Glomerular endothelial cell (primary cell): ENCODE measurements at places on chromosomes 7 and 10. TPM values are rescaled to one million over a fixed set of nuclear protein-coding genes. Genes with fewer than 3 reads are reported as not detected.
A peak's percentile ranks its signal among the peaks of the same experiment; 100 is the strongest.

Gene CPVL
- 2.1 and 6.3 TPM in 2 replicates for total RNA-seq

Gene TAS2R41
- not detected in 2 replicates for total RNA-seq

Gene CRHR2
- total RNA-seq: not detected in 2 replicates

Gene NAT16
- not detected in 2 replicates for total RNA-seq

Gene EPHB4
- 157 and 191 TPM in 2 replicates for total RNA-seq

Gene THNSL1
- total RNA-seq: 1.1 and 1.8 TPM in 2 replicates

Gene LIPJ
- not detected in 2 replicates for total RNA-seq

Gene PILRA
- total RNA-seq: 2.5 TPM in 1 of 2 replicates, not detected in the other

Gene ANXA8
- 0.12 TPM in 1 of 2 replicates, not detected in the other for total RNA-seq

Gene UCN3
- not detected in 2 replicates for total RNA-seq

Gene ZNF117
- 13.6 and 20.4 TPM in 2 replicates for total RNA-seq

DNA sequence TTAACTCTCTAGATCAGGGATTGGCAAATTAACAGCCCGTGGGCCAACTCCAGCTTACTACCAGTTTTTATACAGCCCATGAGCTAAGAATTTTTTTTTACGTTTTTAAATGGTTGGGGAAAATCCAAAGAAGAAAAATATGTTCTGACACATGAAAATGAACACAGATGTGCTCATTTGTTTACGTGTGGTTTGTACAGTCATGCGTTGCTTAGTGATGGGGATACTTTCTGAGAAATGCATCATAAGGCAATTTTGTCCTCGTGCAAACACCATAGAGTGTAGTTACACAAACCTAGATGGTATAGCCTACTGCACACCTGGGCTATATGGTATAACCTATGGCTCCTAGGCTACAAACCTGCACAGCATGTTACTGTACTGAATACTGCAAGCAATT is 8.3 kb upstream of the SMKR1 start:
- no peak for DNase-seq

- no peak for DNase-seq
Observed at GRCh38 chr7:91314591-91315323, 50.5 kb downstream of the FZD1 start.

GRCh38 chr7:21507627-21508343 is 35.1 kb upstream of the DNAH11 start:
- peak; percentile 27 for DNase-seq

DNA sequence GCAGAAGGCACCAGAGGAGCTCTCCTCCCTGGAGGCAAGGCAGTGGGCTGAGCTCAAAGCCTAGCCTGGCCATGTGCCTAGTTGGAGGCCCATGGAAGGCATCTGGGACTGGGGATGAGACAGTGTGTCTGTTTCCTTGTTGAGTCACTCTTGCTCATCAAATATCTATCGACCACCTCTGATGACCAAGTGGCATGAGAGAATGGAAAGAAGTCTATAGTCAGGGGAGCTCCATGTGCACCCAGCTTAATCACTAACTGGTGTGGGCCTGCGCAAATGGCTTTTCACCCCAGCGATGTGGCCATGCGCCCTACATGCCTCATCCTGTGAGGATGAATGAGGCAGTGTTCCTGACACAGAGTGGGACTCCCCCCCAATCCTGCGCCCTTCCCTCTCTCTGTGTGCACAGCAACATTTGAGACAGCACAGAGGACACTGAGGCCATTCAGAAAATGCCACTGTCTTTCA is 229.9 kb downstream of the RPS24 start:
- no peak for DNase-seq

DNA sequence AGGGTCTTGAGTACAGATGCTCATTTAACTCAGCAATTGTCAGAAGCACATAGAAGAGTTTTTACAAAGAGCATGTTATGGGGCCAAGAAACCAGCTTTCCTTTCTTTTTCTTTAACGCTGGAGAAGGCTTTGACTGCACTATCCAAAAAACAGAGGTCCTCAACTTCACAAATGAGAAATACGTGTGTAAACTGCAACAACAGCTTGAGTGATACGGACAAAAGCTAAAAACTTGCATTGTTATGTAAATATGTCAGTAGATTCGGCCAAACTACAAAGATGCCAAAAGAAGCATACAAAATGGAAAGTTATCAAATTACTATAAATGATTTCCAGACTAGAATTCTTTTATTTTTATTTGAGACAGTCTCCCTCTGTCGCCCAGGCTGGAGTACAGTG is 62.4 kb upstream of the C10orf90 start:
- no peak for DNase-seq

GRCh38 chr7:51013861-51014511 is 231.3 kb upstream of the GRB10 start:
- DNase-seq: no peak

GRCh38 chr10:23525406-23525805 is 86.5 kb downstream of the OTUD1 start:
- peak; percentile 9 for DNase-seq

GRCh38 chr10:55495555-55495954 is 694.5 kb upstream of the PCDH15 start:
- no peak for DNase-seq

GRCh38 chr7:99505324-99505662 is 831 bp downstream of the ZKSCAN5 start:
- DNase-seq: no peak

- no peak for DNase-seq
Observed at GRCh38 chr10:109968953-109969759, 38.6 kb upstream of the ADD3 start.

DNA sequence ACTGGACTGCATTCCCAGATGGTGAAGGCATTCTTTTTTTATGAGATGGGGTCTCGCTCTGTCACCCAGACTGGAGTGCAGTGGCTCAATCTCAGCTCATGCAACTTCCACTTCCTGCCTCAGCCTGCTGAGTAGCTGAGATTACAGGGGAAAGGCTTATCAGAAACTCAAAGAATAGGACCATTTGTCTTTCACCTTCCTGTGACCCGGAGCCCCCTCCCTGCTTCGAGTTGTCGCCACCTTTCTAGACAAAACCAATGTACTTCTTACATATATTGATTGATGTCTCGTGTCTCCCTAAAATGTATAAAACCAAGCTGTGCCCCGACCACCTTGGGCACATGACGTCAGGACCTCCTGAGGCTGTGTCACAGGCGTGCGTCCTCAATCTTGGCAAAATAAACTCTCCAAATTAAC is 1.8 kb upstream of the METTL27 start:
- DNase-seq: no peak

- DNase-seq: no peak
Observed at GRCh38 chr10:20334559-20334958, 518.3 kb downstream of the PLXDC2 start.

DNA sequence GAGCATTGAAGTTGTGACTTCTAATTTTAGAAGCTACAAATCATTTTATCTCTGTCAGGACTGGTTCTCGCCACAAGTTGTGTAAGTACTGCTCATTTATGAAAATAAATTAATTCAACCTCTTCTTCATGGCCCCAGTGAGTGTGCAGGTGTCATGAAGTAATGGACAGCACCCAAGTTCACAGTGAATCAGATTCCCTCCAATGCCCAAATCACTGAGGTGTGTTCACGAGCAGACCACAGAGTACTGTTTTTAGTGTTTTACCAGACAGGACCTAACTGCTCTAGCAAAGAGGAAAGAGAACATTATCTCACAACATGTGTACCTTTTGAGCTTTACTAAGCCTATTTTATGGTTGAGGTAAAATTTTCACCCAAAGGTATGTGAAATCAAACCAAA is 980.0 kb downstream of the CNTNAP2 start:
- DNase-seq: no peak

- no peak for DNase-seq
Observed at GRCh38 chr10:88194041-88194887, 330.8 kb downstream of the PTEN start.

GRCh38 chr10:35626971-35627507 is 15.1 kb downstream of the FZD8 start:
- no peak for DNase-seq

DNA sequence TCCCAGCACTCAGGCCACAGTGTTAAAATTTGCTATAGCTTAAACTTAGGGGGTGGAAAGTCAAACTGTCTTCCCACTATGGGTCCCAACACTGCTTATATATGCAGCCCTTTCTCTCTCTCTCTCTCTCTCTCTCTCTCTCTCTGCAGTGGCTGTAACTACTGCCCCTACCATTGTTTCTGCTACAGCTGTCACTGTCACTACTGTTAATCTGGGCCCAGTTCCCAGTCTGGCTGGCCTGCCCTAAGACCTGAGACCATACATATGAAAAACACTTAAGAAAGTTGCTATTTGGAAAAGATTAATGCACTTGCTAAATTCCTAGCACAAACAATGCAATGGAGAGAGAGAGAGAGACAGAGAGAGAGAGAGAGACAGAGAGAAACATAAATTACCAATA is 78.6 kb downstream of the THSD7A start:
- no peak for DNase-seq

- DNase-seq: no peak
Observed at GRCh38 chr7:115971506-115971905, 59.1 kb downstream of the TFEC start.

DNA sequence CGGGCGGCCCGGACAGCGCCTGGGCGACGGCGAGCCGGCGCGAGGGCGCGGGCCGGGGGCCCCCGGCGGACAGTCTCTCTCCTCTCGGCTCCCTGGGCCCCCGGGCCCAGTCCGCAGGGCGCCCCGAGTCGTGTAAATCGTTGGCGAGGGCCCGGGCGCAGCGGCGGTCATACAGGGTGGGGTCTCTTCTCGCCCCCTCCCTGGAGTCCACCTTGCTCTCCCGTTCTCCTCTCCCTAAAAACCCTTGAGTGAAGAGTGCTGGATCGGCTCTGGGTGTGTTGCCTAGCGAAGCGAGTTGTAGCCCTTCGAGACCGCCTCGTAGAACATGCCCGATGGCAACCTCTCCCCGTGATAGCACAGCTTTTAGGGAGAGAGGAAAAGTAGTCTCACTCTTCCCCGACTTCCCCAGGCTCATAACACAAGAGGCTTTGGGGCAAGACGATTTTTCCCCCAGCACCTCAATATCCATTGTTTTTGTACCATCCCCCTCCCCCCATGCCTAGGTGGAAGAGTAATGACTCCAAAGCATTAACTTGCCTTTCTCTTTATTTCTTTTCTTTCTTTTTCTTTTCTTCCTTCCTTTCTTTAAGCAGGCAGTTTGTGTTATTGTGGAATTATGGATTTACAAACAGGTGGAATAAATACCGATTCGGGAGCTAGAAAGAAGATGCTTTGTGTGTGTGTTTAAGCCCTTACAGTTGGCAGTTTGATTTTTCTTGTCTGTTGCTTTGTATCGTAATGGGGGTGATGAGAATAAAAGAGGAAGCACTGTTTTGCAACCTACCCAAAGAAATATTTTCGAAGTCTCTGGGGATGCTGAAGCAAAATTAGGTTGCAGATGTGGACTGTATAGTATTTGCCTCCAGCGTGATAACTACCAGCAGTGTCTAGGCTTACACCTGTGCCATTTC is 822 bp downstream of the SHOC2 start:
- DNase-seq: no peak

- DNase-seq: no peak
Observed at GRCh38 chr7:101911800-101912715, 94.6 kb downstream of the CUX1 start.

GRCh38 chr10:99558708-99559107 is 26.0 kb downstream of the NKX2-3 start:
- no peak for DNase-seq

GRCh38 chr10:30072068-30072467 is 12.7 kb upstream of the JCAD start:
- no peak for DNase-seq

GRCh38 chr10:51297438-51297837 is 223.2 kb downstream of the PRKG1 start:
- DNase-seq: no peak

- no peak for DNase-seq
Observed at GRCh38 chr7:66043681-66044497, 31.7 kb upstream of the ASL start.

DNA sequence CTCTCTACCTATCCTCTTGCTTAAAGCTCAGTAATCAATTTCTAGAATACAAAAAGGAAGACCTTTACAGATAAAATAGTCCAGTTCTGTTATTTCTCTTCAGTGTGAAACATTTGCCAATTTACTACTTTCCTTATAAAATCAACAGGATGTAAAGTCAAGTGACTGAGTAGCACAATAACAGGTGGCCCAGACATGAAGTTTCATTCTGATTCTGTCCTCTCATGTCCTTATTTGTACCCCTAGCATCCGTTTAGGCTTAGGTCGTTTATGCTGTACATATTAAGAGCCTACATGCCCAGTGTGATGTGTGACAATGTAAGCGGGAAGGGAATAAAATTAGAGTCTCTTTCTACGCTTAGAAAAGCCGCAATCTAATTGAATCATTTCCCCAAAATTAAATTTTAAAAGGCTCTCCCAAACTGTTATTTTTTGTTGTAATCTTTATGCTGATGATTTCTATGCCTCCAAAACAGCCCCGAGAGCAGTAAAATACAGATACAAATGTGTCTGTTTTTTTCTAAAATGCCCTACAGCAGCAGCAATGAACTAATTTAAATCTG is 29.1 kb downstream of the EPC1 start:
- DNase-seq: no peak

DNA sequence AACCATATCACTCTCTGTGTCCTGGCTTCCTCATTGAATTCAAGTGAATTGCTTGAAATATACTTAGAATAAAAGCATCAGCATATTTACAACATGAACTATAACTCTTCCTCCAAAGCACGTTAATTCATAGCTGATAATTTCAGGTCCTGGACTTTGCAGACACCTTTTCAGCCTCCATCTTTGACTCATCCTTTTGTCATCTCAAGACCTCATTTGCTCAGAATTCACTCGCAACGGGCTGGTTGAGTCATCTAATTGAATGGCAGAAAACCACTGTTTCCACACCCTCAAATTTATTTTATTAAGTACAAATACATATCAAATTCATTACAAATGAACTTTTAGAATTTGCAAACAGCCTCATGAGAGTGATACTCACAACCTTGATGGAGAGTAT is 545.7 kb downstream of the GATA3 start:
- DNase-seq: no peak

GRCh38 chr10:96556003-96556402 is 30.8 kb downstream of the TM9SF3 start:
- DNase-seq: no peak

DNA sequence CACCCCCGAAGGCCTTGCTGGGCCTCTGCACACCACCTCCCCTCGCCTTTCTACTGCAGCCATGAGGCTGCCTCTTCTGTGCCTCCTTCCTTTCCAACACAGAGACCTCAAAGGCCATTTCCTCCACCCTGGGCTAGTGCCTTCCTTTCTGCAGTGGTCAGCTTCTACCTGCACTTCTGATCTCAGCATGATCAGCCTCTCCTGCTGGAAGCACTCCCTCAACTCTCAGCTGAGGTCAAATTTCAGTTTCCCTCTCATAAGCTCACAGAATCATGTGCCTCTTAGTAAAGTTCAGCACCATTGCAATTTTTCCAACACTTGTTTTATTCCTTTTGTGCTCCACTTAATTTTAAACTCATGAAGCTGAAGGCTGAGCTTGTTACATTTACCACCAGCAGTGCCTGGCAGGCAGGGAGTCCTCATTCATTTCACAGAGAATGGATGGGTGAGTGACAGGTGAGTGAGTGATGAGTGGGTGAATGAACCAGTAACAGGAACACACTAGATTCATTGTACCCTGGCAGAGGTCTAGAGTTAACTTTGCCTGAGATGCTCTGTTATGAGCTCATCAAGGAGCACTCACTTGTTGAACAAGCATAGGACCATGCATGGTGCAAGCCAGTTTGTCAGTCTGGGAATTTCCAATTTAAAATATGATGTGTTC is 124.0 kb upstream of the PRSS58 start:
- DNase-seq: no peak
